ENCODE measurements at places on chromosomes 1 and 21.

DNA sequence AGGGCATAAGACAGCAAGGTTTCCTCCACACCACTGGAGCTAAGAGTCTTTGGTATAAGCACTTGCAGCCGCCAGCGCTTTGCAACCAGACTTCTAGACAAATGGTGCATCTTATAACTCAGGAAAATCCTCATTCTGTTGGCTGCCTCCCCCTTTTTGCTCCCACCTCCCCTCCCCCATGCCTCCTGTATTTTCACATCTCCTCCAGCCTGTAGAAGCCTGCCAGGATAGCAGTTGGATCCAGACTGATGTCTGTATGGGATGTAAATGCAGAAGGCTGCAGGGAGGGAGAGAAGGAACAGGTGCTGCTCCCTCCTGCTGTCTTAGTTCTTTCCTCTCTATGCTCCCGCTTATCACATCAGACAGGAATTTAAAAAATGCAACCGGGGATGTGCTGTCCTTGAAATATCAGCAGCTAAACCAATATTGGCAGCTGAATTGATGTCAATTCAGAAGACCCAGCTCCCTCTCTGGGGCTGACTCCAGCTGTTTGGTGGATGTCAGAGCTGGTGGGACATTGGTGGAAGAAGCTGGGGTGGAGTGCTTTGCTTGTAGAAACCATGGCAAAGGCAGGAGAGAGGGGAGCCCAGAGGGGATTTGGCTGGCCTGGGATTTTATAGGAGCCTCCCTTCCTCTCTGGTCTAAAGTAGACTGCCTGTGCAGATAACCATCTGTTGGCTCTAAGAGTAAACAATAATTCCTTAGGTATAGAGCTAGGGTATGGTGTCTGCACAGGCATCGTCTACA lies 53.5 kb downstream of the NFASC start:
- DNase-seq = no peak

DNA sequence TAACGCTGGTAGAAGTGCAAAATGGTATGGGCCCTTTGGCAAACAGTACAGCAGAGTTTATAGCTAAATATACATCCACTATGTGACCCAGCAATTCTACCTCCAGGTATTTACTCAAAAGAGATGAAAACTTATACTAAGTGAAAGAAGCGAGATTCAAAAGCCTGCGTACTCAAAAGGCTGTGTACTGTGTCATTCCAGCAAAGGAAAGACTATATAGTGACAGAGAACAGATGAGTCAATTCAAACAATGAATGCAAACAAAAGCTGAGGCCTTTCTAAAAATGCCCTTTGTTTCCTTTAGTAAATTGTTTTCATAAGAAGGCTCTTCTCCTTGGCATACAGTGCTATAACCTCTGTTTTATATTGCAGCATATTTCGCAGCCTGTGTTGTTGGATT lies 268.8 kb upstream of the CSF3R start:
- DNase-seq = no peak

- DNase-seq = no peak
Measured at GRCh38 chr1:107897438-107898345, 67.3 kb downstream of the VAV3 start.

DNA sequence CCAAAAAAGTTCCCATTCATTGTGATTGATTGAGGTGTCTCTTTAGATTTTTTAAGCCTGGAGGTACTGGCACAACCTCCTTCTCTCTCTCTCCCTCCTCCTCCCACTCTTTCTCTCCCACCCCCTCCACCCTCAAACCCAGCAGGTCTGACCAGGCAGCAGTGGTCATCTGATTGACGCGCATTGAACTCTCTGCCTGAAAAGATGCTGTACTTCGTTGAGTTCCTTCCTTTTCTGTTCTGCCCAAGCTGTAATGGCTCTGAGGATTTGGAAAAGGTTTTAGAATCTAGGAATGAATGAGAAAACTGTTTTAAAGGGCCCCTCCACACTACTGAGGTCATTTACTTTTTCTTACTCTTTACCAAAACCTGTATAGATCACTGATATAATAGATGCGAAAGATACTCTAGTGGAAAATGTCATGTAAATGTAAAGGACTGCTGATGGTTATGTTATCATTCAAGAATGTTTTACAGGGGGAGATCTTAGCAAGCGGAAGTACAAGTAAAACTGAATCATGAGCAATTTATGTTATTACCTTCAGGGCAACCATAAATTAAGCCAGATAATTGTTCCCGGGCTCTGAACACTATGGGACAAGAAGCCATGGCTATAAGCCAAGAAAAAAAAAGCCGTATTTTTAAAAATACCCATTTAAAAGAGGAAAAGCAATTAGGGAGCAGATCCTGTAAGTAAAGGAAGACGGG lies 25.2 kb upstream of the DYRK1A start:
- no peak for DNase-seq

- no peak for DNase-seq
Measured at GRCh38 chr1:75632350-75632949, 21.5 kb upstream of the SLC44A5 start.

DNA sequence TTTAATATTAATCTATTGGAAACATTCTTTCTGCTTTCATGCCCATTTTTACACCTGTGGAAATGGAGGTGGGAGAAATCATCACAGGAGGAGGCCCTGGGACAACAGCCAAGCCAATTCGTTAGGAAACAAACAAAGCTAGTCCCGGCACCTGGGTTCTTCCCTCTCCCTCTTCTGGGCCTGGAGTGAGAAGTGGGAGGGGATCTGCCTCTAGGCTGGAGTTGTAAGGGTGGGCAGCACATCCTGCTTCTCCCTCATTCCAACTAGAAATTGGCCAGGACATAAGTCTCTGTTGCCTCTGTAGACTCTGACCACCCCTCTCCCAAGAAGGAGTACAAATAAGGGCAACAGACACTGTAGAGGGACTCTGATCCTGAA lies 20.2 kb upstream of the ERO1B start:
- peak; percentile 93 for DNase-seq

GRCh38 chr1:25917996-25918395 lies 11.8 kb upstream of the STMN1 start:
- no peak for DNase-seq
